Activated CD4-positive, alpha-beta T cell treated with anti-CD3 and anti-CD28 coated beads for 4 hours (primary cell): ENCODE measurements at places on chromosomes 7 and 10.
A peak's percentile ranks its signal among the peaks of the same experiment; 100 is the strongest.

GRCh38 chr7:28922624-28923331, 35.4 kb downstream of the TRIL start:
- peak; percentile 62 for DNase-seq

DNA sequence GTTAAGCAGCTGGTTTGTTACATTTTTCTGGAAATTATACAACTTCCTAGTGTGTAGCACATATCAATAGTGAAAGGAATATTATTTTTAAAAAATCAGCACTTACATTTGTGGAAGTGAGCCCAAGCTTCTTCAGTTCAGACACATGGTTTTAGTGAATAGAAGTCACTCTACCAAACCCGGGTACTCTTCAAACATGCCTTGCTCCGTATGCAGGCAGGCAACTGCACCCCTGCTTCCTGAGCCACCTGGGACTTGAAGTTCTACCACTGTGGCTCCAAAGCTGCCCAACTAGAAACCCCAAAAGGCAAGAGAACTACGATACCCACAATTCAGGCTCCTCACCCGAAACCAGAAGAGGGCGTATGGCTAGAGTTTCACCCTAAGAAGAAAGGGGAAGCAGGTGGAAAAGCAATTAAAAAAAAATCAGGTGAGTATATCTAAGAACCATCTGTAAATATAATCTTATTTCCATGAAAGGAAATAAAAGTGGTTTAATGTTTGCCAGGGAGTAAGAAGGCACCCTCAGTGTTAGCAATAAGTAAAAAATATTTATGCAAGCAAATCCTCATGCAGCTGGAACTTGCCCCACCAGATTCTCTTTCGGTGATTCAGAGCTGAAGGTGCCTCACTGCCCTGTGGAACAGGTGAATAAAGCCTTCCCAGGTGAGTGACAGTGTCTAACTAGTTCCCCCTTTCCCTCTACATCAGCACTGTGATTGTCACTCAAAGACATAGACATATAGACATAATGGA, at the start of gene MACC1:
Gene MACC1, minus strand, starts transcription at position 192 of the 756 bp plus-strand sequence. CDS start 55,522 bp downstream, outside the sequence.
- DNase-seq, result no peak

- no peak for DNase-seq
These were observed 1088.3 kb downstream of the SORCS3 start for GRCh38 chr10:105729428-105729827.

DNA sequence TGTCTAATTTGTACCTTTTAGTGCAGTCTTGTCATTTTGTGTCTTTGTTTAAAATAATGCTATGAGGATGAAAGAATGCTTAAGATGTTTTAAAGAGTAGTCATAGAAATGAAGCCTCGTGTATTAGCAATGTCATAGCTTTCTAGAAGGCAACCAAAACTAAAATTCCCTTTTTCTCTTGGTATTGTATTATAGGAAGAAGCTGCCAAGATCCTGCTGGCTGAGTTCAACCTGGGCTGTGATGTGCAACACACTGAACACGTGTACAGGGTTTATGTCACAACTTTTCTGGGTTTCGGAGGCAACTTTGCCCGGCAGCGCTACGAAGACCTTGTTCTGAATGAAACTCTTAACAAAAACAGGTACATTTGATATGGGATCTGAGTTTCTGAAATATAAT, 36.2 kb downstream of the COX15 start:
- DNase-seq, result no peak

DNA sequence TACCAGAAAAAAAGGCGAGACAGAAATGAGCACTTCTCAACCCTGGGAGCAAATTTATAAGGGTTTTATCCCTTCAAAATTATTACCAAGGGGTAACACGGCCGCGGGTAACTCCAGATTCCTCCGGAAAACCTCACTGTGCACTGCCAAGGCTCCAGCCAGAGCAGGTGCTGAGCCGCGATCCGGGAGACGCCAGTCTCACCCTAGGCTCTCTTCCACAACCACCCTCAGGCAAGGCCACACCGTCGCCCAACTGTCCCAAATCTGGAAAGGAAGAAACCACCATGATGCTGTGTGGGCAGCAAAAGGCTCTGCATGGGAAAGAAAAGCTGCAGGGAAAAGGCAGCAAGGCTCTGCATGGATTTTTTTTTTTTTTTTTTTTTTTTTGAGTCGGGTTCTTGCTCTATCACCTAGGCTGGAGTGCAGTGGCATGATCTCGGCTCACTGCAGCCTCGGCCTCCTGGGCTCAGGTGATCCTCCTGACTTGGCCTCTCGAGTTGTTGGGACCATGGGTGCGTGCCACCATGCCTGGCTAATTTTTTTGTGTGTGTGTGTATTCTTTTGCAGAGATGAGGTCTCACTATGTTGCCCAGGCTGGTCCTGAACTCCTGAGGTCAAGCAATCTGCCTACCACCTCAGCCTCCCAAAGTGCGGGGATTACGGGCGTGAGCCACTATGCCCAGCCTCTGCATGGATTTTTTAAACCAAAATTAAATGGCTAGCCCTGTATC, 39.0 kb downstream of the MAD1L1 start:
- DNase-seq, result no peak

GRCh38 chr7:116951366-116952292, 1.7 kb upstream of the ST7 start:
- no peak for DNase-seq

GRCh38 chr10:81306971-81307782, 567.8 kb upstream of the NRG3 start:
- DNase-seq, result no peak

GRCh38 chr10:24926557-24926956, 25.8 kb downstream of the PRTFDC1 start:
- DNase-seq, result no peak

DNA sequence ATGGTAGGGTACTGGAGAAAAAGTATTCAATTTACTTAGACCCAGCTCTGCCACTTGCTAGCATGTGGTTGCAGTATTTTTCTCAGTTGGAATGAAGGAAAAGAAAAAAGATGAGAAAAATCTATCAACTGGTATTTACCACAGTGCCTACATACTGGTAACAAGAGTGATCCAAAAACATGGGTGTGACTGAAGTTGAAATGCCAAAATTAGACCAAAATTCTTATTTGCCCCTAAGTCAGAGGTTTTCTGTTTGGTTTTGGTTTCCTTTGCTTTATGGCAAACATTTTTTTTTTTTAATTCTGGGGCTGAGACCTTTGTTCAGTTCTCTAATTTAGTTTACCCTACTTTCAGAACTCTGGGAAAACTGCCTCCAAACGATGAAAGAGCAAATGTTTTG, 12.3 kb downstream of the HYCC1 start:
- DNase-seq, result no peak

- no peak for DNase-seq
These were observed 731 bp upstream of the SPACDR start for GRCh38 chr7:100464791-100465190.

DNA sequence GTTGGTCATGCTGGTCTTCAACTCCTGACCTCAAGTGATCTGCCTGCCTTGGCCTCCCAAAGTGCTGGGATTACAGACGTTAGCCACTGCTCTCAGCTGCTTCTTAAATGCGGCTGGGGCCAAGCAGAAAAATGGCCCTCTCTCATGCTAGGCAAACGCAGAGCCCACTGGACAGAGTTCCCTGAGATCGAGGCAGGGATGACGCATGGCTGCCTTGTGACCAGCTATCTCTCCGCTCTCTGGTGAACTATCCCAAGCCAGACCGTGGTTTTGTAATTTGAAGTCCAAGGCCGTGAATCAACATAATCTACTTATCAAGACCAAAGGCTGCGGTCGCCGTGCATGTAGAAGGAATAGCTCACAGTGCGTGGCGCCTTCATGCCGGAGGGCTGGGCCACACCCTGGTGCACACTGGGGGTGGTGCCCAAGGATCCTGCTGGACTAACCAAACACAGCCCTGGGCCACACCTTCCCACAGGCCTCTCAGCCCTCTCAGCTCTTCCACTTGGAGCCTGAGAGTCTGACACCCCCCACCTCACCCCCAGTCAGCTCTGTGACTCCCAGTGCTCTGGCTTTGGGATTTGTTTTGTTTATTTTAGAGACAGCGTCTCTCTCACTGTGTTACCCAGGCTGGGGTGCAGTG, 88.1 kb upstream of the CUX1 start:
- DNase-seq, result no peak

GRCh38 chr7:94559972-94560371, 50.4 kb downstream of the CASD1 start:
- no peak for DNase-seq

GRCh38 chr10:74937266-74937856, 111.0 kb downstream of the KAT6B start:
- DNase-seq, result no peak

GRCh38 chr10:53477313-53477675, 704.7 kb upstream of the MBL2 start:
- no peak for DNase-seq

DNA sequence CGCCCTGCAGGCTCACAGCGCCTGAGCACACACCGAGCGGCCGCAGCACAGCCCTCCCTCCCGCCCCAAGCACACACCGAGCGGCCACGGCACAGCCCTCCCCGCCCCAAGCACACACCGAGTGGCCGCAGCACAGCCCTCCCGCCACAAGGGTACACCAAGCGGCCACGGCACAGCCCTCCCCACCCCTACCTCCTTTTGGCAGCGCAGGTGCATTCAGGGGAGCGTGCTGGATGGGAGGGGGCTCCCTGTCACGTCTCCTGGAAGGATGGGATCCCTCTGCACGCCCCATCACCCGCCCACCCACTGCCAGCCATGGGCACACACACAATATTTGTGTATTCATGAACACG, 482.6 kb downstream of the DNAJB6 start:
- DNase-seq, result no peak

DNA sequence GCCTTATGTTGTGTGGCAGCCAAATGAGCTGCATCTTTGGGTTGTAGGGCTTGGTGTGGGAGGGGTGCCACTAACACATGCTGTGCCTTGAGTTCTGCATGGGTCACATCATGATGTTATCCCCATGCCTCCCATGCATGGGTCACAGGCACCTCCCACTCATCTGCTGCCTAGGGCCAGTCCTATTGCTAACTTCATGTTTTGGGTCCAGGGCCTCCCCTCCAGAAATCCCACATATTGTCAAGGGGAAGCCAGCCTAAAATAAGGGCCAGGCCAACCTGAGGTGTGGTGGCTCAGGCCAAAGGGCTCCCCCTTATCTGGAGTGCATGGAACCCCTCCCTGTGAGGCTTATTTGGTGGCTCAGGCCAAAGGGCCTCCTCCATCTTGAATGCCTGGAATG, 299.0 kb downstream of the RPS24 start:
- DNase-seq, result no peak

DNA sequence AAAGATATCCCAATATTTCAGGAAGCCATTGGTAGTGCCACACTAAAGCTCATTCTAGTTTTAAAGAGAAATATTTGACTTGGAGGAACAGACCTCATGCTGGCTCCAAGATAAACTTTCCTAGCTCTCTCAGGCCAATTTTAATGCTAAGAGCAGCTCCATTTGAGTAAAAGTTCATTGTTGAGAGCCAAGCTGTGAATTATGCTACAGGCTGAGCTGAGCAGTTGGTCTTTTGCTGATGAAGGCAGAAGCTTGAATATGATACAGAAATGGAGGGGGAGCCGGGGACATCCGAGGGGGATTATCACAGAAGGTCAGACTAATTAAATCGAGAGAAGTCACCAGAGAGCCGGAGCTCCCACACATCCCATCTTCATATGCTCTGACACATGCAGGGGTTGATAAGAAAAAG, 175.7 kb upstream of the AUTS2 start:
- no peak for DNase-seq

DNA sequence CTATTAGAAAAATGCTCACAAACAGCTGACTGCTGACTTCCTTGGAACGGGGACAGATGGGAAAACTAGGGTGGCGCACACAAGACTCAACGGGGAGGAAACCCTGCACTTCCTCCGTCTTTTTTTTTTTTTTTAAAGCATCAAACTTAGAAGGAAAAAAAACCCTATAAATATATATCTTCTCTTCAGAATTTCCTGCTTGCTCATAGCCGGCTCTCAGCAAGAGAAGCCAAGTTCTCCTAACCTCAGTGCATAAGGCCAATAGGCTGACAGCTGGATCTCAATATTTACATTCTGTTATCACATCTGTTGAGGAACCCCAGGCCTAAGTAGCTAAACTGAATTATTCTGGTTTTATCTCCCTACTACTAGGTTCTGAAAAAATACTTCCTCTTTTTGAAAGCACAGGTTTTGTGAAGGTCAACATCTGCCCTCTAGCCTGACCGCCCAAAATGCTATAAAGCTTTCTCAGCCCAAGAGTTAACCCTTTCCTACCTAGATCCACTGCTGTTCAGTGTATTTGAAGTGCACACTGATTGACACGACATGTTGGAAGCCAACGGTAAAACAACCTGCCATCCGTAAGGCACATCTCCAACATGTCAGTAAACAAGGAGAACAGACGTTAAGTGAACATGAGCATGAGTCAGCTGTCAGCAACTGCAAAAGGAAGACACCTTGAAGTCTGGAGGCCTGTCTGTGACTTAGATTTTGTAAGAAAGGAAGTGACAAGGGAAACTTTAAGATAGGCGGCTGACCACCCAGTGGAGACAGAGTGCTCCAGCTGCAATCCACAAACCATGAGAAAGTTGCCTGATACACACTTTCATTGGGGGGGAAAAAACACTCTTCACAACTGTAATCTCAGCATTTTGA, 83.8 kb downstream of the EBLN1 start:
- DNase-seq, result no peak

- no peak for DNase-seq
These were observed 26.4 kb upstream of the LMOD2 start for GRCh38 chr7:123629281-123629680.

DNA sequence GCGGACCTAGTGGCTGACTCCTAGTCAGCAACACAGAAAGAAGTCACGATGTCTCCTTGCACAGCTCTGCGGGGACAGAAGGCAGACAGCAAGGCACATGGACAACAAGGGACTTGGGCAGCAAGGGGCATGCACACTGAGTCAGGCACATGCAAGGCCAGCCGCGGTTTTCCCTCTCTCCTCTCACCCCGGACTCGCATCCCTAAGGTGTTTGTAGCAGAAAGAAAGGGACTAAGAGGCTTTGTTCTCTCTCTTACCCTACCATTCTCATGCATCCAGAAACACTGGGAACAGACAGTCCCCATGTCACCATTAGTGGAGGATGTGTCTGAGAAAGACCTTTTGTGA, 193.3 kb upstream of the PHF14 start:
- no peak for DNase-seq

DNA sequence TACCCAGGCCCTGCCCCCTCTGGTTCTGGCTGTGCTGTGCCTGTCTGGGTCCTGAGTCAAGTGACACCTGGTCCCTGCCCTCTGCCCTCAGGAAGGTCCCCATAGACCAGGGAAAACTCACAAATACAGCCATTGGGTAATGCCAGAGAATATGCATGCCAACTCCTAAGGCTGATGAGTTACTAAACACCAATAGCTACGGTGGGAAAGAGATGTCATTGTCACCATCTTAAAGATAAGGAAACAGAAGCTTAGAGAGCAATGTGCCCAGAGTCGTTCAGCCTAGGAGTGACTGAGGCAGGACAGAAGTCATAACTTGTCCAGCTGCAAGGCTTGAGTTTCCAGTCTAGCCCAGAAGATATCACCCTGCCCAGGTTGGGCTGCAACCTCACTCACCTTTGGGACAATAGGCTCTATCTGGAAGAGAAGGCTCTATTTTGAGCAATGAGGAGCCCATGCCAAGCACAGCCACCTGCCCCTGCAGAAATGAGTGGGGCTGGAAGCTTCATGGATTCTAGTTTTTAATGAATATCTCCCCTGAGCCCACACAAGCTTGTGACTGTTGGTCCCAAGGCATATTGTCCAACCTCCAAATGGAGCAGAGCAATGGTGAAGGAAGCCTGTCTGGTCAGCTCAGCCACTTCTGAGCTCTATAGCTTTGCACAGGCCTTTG, 42.6 kb downstream of the ZNF273 start:
- DNase-seq, result no peak
